PC-3 (cell line): ENCODE measurements at places on chromosomes 1 and 21. TPM values are rescaled to one million over a fixed set of nuclear protein-coding genes. Genes with fewer than 3 reads are reported as not detected.

NR0B2 gene
- total RNA-seq, result not detected in 2 replicates

KCNA2 gene
- not detected in 2 replicates for total RNA-seq

OR2T35 gene
- not detected in 2 replicates for total RNA-seq

PRDM16 gene
- total RNA-seq, result 0.04 and 0.17 TPM in 2 replicates

CHI3L1 gene
- not detected in 2 replicates for total RNA-seq

KLF17 gene
- total RNA-seq, result 0.26 and 0.58 TPM in 2 replicates

LCE1E gene
- total RNA-seq, result not detected in 2 replicates

ADAMTS4 gene
- 0.52 TPM in 1 of 2 replicates, not detected in the other for total RNA-seq

OSBPL9 gene
- 40.5 and 74.7 TPM in 2 replicates for total RNA-seq
